HT-29 (cell line): ENCODE measurements at places on chromosomes 3 and 15.

- peak; percentile 2 for DNase-seq
These were observed 1331.2 kb upstream of the GBE1 start for GRCh38 chr3:83092521-83093221.

DNA sequence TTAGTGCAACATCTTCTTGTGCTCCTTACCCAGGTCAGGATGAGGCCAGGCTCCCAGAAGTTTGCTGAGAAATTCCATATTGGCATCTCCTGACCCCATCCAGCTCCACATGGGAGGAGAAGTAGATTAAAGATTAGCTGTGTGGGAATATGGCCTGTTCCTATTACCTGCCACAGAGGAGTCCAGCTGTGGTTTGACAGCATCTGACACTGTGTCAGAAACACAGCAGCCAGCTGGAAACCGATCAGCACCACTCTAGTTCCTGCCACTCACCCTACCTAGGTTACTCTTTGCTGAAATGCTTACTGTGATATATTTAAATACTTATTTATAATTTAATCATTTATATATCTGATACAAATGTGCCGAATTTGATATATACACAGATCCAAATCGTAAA is 260.3 kb downstream of the FEZF2 start:
- no peak for DNase-seq

GRCh38 chr3:105062853-105063252 is 303.9 kb upstream of the ALCAM start:
- DNase-seq, result peak; percentile 18

GRCh38 chr3:110955301-110955880 is 116.2 kb upstream of the NECTIN3 start:
- no peak for DNase-seq

GRCh38 chr3:35492841-35493240 is 146.5 kb upstream of the ARPP21 start:
- no peak for DNase-seq

DNA sequence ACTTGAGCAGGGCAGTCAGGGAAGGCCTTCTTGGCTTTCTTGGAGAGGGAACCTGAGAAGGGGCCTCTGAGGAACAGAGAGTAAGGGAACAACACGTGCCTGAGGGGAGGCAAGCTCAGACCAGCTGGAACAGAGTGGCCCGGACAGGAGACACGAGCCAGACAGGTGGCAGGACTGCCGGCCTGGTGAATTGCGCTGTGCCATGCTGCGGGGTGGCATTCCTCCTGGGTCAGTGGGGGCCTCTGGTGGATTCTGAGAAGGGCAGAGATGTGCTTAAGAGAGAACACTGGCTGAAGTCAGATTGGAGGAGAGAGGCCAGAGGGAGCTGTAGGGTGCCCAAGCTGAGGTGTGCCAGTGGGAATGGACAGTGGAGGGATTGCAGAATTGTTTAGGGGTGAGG is 4.9 kb downstream of the CHAC1 start:
- no peak for DNase-seq

DNA sequence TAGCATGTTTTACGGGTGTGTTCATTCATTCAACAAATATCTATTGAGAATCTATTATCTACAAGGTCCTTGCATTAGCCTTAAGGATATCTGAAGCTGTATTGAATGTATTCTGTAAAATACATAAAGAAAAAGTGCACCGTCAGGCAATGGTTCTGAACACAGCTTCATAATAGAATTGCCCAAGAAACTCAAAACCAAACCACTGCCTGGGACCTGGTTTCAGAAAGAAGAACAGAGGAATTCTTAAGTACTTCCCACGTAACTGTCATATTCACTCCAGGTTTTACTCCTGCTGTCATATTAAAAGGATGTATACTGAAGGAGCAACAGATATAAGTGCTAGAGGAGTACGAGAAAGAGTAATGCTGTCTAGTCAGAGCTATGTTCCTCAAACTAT is 115.9 kb downstream of the FGF12 start:
- DNase-seq, result no peak

- no peak for DNase-seq
These were observed 89.3 kb upstream of the TRIM42 start for GRCh38 chr3:140588558-140588957.

DNA sequence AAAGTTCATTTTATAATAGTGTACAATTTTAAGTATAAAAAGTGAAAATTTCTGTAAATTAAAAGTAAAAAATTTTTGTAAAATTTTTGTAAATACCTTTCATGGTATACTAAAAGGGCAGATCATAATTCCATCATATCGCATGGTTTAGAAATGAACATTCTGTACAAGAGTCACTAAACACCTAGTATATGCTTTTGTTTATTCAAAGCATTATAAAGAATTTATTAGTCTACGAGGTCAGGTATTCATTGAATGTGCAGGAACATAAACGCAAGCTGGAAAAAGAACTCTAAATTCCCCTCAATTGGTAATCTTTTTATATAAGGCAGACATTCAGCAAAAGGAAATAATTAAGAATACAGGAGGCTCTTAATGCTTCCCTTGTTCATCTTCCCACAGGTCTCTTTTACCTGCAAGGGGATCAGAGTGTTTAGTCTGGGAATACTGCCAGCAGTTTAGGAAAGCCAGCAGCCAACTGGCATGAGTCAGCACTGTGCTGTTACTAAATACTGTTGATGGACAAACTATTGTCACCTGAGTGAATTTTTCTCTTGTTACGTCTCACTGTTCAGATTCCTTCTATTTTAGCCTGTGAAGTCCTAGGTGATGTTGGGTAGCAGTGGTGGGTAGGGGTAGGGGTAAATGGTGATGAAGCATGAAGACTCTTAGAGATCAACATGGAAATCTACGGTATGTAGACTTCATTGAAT is 70.1 kb downstream of the UQCC5 start:
- peak; percentile 75 for DNase-seq

GRCh38 chr3:179045719-179046402 is 25.7 kb downstream of the ZMAT3 start:
- no peak for DNase-seq

DNA sequence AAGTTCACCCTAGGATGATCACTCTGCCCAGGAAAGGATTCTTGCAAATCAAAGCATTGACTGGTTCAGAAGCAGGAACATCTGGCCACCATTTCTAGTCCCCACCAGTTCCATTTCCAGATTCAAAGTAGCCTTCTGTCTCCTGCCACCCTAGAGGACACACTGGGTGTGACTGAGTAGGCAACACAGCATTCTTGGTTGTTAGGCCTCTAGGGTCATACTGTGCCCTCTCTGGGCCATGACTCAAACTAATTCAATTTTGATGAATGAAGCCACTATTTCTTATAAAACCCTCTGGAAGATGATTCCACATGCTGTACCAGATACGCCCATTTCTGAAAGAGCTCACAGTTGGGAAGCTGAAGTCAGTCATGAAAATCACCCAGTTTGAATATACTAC is 69.7 kb downstream of the WDR76 start:
- DNase-seq, result no peak

GRCh38 chr3:167813169-167814123 is 77.9 kb downstream of the SERPINI1 start:
- DNase-seq, result no peak

GRCh38 chr15:92159906-92160841 is 233.5 kb upstream of the ST8SIA2 start:
- no peak for DNase-seq

DNA sequence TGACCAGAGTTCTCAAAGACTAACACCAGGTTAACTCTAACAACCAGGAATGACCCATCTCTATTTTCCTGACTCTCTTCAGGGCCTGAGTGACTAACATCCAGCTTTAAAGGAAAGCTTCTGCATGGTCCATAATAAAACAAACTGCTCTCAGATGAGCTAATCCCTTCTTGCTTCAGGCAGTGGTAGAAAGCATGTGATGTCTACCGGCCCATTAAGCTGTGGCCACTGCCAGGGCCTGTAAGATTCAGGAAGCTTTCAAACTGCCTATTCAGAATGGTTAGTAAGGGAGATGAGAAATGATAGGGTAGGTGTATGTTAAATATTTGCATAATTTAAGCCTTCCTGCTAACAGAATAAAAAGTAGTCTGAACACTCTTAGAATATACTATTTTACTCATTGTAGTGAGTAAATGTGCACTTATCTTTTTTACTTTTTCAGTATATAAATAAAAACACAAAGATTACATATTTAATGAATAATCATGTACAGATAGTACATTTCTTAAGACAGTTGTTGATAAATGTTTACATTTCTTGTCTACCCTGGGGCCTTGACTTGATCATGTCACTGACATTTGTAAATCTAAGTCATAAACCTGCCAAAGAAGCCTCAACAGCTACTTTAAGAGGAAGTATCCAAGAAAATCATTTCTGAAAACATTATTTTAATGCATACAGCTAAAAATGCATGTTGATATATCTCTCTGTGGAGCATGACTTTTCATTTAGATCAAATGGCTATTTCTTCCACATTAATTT is 222.0 kb downstream of the MCTP2 start:
- DNase-seq, result no peak

GRCh38 chr3:42602961-42603360 is 2.5 kb downstream of the NKTR start:
- DNase-seq, result no peak

GRCh38 chr3:66195347-66195783 is 25.4 kb upstream of the SLC25A26 start:
- DNase-seq, result no peak

DNA sequence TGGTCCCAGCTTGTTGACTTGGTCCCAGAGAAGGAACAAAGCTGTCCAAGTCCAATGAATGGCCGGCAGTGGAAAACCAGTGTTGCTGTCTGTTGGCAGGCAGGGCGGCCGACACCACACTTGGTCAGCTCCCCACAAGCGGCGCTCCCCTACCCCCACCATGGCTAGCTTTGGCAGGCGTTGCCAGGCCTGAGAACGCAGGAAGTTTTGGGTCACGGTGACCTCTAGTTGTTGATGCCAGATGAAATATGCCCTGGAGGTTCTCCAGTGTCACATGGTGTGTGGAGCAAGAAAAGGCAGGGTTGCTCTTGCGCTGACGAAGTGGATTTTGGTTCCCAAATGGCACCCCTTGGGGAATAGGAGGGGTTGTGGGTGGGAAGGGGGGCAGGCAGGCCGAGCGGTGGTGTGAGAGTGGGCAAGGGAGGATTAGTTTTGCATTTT is 72.7 kb upstream of the TPRG1 start:
- no peak for DNase-seq

- no peak for DNase-seq
These were observed 46.9 kb downstream of the GADL1 start for GRCh38 chr3:30847592-30847991.

DNA sequence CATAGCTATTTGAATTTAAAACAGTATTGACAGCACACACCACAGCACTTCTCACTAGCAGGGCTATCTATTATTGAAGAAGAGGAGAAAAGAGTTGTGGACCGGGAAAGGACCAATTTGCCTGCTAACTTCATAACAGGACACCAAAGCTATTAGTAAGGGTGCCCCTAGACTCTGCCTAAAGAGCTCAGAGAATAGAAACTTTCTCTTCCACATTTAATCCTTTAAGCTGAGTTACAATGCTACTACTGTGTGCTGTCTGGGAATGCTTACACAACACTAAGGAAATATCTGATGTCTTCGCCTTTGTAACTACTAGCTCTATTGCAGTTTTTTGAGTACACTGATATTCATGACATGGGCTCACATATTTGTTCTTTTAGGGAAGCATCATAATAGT is 13.5 kb upstream of the AADAC start:
- DNase-seq, result no peak

- DNase-seq, result no peak
These were observed 303.3 kb upstream of the CBLB start for GRCh38 chr3:106172101-106172500.

GRCh38 chr3:23383875-23384274 is 180.7 kb downstream of the UBE2E2 start:
- DNase-seq, result no peak

DNA sequence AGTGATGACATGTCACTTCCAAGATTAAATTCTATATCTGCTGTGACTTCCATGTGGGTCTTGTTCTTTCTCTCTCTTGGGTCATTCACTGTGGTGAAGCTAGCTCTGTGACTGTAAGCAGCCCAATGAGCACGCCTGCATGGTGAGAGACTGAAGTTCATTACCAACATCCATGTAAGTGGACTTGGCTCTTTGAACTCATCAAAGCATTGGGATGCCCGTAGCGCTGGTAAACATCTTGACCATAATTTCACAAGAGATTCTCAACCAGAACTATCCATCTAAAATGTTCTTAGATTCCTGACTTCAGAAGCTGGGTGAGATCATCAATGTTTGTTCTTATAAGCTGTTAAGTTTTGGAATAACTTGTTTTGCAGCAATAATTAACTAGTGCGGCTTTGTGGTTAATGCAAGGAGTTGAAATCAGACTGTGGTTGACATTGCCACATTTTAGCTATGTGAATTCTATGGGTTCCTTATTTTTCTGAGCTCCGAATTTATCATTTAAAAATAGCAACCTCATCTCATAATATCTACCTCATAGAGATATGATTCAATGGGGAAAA is 31.6 kb upstream of the LRRC3B start:
- DNase-seq, result peak; percentile 8

- no peak for DNase-seq
These were observed 129.7 kb upstream of the CDIN1 start for GRCh38 chr15:36449662-36450145.

DNA sequence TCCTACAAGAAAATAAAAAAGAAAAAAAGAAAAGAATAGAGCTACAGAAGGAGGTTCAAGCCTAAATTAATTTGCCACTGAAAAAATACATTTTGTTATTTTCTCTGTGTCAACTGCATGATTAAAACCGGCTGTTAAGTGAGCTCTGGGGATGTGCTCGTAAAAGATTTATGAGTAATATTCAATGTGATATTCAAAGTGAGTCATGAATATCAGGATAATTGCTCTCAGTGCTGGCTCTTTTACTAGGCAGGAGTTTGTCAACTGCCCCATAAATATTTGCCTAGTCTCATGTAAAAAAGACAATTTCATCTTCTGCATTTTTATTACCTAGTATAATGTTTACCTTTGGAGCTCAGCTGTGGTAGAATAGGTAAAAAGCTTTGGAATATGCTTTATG is 78.9 kb downstream of the CDIN1 start:
- DNase-seq, result peak; percentile 81

- DNase-seq, result no peak
These were observed 1.2 kb downstream of the SLC12A6 start for GRCh38 chr15:34336231-34336990.

- DNase-seq, result no peak
These were observed 41.7 kb downstream of the RAB27A start for GRCh38 chr15:55247766-55248427.

- no peak for DNase-seq
These were observed 23.9 kb upstream of the AADACL2 start for GRCh38 chr3:151709847-151710246.

DNA sequence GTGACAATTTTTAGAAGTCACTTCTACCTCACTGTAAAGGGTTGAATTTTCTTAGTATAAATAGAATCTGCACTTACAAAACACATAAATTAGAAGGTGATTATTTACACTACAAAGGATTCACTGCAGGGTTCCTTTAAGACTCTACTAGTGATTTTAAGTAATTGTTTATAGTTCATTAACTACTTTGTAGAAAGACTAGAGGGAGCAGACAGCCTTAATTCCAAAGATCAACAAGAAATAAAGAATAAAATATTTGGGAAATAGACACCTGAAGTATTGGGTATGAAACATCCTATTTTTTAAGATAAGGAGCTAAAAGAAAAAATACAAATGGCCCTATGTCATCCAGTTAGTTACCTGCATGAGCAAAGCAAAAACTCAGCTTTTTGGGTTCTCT is 360.5 kb upstream of the ALCAM start:
- no peak for DNase-seq
